ENCODE measurements at places on chromosomes 11 and 22.

DNA sequence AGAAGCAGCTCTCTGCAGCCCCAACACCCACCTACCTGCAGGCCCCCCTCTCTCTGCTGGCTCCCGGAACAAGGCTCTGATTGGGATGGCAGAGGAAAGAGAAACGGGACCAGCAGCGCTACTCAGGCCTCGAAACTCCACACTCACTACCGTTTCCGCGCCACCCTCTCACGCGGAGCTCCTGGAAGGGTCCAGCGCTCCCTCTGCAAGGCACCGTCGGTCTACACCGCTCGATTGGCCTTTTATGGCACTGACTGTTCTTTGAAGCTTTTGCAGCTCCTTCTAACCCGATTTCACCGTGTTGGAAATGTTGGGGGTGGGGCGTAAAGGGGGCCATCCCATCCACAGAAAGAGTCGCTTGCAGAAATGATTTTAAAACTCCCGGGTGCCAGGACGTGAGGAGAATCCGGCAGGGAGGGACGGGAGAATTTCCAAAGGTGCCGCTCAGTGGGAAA lies 323 bp upstream of the PANX1 start:
- DNase-seq = no peak

DNA sequence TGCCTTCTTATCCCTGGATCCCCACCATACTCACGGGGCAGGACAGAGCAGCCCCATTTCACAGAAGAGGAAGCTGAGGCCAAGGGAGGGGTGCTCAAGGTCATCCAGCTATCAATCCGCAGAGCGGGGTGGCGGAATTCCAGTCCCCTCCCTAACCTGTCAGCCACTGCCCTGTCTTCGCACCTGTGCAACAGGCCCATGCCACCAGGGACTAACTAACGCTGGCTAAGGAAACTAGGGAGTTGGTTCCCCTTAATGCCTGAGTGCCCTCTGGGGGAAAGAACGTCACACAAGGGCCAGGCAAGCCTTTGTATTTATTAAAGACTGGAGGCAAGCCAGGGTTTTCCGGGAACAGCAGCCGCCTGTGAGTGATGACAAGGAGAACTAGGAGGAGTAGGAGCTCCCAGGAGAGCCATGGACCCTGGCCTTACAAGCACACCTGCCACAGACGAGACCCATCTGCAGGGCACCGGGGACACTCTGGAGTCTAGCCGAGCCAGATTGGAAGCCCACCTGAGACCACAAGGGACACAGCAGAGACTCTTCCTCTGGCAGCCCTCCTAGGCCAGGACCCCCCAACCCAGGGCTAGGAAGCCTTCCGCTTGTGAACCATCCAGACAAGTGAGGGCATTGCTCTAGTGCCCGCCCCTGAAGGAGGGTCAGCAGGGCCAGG lies 64.4 kb downstream of the MYH9 start:
- no peak for DNase-seq

- no peak for DNase-seq
Observed at GRCh38 chr11:134901955-134902918, 490.2 kb upstream of the B3GAT1 start.

DNA sequence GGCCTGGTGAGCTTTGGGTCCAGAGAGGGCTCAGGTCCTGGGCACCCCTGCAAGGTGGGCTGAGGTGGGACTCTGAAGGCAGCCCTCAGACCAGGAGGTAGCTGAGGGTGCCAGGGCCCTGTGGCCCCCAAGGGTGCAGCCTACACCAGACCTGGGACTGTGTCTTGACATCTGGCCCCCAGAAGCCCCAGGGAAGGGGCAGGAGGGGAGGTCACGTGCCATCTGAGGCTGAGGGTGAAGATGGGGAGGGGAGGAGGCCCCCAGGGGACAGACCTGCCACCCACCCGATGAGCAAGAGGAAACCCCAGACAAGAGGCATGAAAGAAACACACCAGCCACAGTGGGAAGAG lies 520.2 kb downstream of the BRD1 start:
- no peak for DNase-seq

DNA sequence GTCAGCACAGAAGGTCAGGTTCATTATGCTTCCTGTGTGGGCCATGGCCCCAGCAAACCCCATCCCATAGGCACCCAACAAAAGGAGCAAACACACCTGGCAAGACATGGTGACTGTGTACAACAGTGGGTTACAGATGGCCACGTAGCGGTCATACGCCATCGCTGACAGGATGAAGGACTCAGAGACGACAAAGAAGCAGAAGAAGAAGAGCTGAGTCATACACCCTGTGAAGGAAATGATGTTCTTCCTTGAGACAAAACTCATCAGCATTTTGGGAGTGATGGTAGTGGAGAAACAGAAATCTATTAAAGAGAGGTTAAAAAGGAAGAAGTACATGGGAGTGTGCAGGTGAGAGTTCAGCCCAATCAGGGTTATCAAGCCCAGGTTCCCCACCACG lies 309 bp downstream of the OR8B12 start:
- DNase-seq = no peak

- DNase-seq = no peak
Observed at GRCh38 chr11:61054927-61055562, 47.2 kb upstream of the CD5 start.

- no peak for DNase-seq
Observed at GRCh38 chr22:44221710-44222475, 41.2 kb downstream of the PARVG start.

DNA sequence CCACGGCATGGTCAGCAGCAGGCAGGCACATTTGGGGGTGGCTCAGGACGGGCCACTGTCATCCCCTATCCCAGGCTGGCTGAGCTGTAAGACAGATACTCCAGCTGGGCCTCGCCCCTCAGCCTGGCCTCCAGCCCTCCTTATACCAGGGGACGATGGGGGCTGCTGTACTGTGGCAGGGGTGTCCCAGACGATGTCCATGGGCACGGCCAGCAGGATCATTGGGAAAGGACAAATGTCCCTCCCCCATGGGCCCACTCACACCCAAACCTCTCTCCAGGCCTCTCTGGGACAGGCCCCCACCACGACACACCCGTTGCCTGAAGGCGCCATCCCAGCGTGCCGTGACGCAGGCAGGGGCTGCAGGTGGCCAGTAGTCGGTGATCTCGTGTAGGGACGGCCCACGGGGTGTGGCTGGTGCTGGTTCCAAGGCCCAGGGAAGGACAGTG lies 1.5 kb upstream of the IL17REL start:
- no peak for DNase-seq

- no peak for DNase-seq
Observed at GRCh38 chr11:75760243-75760642, 8.3 kb upstream of the DGAT2 start.

- no peak for DNase-seq
Observed at GRCh38 chr22:48824712-48825651, 1002.7 kb downstream of the BRD1 start.

GRCh38 chr11:117143390-117143789 lies 697 bp upstream of the PAFAH1B2 start:
- DNase-seq = peak; percentile 58

- no peak for DNase-seq
Observed at GRCh38 chr11:11512502-11512901, 109.3 kb downstream of the GALNT18 start.

DNA sequence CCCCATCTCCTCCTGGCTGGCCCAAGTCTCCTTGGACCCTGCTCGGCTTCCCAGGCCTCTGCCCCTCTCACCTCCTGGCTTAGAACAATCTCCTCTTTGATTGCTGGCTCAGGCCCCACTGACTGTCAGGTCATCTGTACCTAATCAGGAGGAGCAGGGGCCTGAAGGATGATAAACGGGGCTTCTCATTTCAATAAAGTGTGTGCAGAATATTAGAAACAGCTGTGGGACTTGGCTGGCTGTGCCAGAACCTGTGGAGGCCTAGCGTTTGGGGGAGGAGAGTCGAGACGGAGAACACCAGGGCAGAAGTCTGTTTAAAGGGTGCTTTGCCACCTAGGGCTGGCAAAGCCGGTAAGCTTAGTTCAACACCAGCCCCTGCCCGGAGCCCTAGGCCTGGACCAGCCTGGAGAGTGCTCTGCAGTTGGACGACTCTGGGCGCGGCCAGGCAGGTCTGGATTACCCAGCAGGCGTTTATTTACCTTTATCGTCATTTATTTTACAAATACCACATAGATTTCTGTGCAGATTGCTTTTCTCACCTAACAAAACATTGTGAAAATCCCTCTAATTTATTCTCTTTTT lies 10.1 kb upstream of the VSIG10L2 start:
- no peak for DNase-seq

DNA sequence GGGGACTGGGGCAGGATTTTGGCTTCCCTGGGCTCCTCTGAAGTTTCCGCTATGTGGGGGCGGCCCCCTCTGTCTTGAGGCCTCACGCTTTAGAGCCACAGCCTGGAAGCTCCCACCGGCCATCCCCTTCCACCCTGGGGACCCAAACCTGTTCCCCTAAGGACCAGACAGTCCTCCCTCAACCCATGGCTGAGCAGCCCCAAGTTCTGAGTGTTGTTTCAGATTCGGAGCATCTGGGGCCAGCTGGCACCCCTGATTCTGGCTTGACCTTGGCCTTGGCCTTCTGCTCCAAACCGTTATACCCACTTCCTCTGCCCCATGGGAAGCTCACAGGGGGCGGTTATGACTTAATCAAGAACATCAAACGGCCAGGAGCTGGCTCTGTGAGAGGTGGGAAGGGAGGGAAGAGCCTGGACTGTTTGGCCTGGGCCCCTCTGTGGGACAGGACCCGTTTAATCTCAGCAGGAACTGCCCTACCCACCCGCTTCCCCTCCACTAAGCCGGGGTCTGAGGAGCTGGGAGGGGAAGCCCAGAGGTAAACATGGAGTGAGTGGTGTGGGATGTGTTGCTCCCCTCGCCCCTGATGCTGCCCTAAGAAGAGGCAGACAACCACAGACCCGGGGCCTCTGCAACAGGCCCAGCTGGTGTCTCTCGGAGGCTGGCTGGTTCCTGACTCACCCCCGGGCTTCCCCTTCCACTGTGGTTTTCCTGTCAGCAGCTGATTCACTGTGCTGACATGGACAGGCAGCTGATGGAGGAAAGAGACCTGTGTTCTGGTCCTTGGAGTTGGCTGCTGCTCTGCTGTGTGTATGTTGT lies 3.4 kb downstream of the CD82 start:
- no peak for DNase-seq

- peak; percentile 88 for DNase-seq
Observed at GRCh38 chr22:16917144-16918003, 90.6 kb downstream of the GAB4 start.

DNA sequence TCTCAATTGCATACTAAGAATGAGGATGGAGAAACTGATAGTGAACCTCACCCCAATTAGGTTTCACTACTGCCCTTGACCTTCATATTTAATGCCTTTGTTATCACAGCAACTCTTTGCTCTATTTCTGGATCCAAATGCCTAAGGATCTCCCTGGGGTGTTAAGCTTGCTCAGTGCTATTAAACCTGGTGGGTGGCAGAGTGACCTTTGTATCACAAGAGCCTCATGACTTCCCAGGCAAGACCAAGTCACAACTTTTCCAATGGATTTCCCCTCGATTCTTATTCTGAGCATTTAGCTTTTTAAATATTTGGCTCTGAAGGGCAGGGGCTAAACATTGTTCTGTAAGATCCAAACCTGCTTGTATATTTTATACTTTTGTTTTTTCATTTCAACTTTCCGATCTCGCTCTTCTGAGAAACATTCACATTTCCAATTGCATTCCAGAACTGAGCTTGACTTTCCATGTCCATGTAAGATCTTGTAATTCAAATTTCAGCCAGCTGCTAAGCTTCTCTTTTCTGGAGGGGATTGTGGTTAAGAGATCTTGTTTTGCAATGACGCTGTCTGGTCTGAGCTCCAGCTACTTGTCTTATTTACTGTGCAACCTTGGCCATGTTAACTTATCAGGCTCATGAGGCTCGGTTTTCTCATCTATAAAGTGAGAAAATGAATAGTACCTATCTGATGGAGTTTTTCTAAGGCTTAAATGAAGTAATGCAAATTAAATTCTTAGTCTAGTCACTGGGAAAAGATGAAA lies 6.4 kb upstream of the EHF start:
- no peak for DNase-seq

DNA sequence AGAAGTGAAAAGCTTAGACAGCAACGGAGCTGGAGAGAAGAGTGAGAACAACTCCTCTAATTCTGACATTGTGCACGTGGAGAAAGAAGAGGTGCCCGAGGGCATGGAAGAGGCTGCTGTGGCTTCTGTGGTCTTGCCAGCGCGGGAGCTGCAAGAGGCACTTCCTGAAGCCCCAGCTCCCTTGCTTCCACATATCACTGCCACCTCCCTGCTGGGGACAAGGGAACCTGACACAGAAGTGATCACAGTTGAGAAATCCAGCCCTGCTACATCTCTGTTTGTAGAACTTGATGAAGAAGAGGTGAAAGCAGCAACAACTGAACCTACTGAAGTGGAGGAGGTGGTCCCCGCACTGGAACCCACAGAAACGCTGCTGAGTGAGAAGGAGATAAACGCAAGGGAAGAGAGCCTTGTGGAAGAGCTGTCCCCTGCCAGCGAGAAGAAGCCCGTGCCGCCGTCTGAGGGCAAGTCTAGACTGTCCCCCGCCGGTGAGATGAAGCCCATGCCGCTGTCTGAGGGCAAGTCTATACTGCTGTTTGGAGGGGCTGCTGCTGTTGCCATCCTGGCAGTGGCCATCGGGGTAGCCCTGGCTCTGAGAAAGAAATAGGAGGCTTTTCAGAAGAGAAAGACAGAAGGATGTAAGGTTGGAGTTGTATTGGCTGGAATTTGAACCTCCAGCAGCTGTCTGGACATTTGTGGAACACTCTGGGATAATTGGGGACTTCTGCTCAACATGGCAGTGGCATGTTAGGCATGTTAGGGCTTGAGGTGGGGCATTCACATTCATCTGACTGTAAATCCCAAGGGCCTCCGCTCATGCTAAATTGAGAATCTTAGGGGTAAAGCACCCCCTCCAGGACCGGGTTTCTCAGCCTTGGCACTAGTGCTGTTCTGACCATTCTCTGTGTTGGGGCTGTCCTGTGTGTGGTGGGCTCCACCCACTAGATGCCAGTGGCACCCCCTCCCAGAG lies 47.1 kb downstream of the BID start:
- DNase-seq = no peak

- no peak for DNase-seq
Observed at GRCh38 chr22:44586999-44587736, 89.1 kb upstream of the RTL6 start.

DNA sequence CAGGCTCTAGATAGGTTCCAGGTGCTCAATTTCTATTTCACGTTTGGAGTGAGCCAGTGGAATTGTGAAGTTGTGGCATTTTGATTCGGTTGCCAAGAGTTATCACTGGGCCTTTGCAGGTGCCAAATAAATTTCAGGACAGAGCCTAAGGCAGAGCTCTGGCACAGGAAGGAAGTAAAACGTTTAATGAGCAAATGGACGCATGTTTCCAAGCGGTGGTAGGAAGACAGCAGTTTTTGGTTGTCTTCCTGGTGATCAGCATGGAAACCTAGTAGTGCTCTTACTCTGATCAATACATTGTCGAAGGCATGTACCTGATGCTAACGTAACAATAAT lies 452 bp downstream of the BIRC3 start:
- DNase-seq = no peak

DNA sequence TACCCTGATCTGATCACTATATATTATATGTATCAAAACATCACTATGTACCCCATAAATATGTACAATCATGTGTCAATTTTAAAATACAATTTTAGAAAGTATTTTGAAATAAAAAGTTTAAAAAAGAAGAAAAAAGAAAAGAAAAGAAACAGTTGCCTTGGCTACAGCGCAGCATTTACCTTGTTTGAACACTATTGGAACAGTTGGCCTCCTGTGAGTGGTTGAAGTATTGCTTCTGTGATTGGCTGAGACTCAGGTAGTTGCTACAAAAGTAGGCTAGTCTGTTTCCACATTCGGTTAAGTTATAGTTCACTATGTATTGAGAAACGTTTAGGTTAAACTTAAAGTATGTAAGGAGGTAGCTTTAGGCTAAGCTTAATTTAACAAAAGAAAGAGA lies 7.9 kb upstream of the DTX4 start:
- DNase-seq = no peak
